ENCODE measurements at places on chromosomes 12 and 14. TPM values are rescaled to one million over a fixed set of nuclear protein-coding genes. Genes with fewer than 3 reads are reported as not detected.

A2ML1 gene
- total RNA-seq = 5.9 TPM

DNA sequence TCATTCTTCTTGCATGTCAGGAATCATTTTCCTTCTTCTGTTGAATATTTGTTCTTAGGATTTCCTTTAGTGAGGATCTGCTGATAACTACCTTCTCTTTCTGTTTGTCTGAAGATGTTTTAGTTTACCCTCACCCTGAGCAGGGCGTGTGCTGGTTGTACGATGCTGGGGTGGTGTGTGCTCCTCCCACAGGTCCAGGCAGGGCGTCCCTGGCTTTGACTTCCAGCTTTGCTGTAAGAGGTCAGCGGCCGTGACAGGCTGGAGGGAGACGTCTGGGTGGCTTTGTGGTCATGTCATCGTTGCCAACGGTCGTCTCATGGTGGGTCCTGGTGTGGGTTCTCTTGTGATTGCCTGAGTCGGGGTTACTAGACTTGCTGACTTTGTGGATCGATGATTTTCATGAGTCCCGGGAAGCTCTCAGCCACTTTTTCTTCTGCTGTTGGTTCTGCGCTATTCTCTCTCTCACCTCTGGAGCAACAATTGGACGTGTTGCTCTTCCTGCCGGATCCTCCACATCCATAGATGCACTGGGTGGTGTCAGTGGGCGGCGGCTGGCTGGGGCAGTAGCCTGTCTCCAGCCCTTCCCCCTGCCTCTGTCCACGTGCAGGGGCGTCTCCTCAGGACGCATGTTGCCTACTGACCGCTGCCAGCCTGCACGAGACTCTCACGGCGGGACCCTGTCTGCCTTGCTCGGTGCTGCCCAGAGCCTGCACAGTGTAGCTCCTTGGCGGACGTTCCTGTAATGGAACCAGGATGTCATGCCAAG, 8.4 kb downstream of the PACS2 start:
- no peak for DNase-seq

- no peak for DNase-seq
These were observed 130.3 kb downstream of the NDUFA12 start for GRCh38 chr12:94872971-94873733.

DNA sequence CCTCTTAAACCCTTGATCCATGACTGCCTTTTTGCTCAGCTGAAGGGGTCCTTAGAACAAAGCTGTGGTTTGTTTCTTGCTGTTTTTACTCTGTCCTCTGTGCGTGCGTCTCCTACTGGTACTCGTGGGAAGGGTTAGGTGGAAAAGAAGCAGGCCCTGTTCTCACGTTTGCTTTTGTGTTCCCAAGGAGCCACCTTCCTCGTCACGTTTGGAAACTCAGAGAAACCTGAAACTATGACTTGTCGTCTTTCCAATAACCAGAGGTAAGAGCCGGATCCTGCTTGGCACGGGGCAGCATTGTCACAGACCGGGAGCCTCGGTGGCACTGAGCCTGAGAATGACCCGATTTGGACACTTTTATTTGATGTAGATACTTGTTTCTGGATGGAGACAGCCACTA, 13.1 kb downstream of the ZFYVE21 start:
- no peak for DNase-seq

DNA sequence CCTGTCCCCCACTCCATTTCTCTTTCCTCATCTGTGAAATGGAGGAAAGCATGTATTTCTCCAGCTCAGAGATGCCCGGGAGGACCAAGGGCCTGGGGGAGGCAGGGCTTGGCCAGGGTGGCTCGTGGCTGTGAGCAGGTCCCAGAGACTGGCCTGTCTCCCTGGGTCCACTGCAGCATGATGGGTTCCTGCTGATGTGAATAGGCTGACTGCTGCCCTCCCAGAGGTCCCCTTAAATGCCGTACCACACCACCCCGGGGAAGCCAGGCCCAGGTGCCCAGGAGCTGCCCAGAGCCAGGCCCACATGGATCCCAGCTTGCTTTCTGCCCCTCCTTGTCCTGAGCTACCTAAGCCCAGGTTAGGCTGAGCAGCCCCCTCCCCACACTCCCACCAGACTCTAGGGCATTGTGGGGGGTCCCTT, 158.2 kb upstream of the C14orf180 start:
- no peak for DNase-seq

DNA sequence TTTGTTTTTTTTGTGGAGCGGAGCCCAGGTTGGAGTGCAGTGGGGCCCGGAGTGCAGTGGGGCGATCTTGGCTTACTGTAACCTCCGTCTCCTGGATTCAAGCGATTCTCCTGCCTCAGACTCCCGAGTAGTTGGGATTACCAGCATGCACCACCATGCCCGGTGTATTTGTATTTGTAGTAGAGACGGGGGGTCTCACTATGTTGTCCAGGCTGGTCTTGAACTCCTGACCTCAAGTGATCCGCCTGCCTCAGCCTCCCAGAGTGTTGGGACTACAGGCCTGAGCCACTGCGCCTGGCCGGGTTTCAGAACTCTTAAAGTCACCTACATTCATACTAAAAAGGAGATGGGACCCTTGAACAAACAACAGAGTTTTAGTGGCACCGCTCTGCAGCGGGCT, 52.7 kb downstream of the KRT80 start:
- no peak for DNase-seq

GRCh38 chr14:96631621-96632362, 129.6 kb downstream of the PAPOLA start:
- peak; percentile 29 for DNase-seq

GRCh38 chr14:81275305-81276072, 54.7 kb upstream of the GTF2A1 start:
- DNase-seq = no peak

CALM1 gene
- total RNA-seq = 335 TPM

CLECL1 gene
- 0.91 TPM for total RNA-seq
